ENCODE measurements at places on chromosomes 1 and 21. TPM values are rescaled to one million over a fixed set of nuclear protein-coding genes. Genes with fewer than 3 reads are reported as not detected.
A peak's percentile ranks its signal among the peaks of the same experiment; 100 is the strongest.

- no peaks in the 10 kb centered on the region for H3K36me3 ChIP-seq
- no peaks in the 10 kb centered on the region for H3K4me1 ChIP-seq
- no peak overlapping the region for H3K4me3 ChIP-seq
- DNase-seq, result no peak
- no peak overlapping the region for H3K27ac ChIP-seq
- H3K27me3 ChIP-seq, result no peaks in the 10 kb centered on the region
These were observed 246.2 kb upstream of the ADGRL2 start for GRCh38 chr1:81554534-81554933.

DNA sequence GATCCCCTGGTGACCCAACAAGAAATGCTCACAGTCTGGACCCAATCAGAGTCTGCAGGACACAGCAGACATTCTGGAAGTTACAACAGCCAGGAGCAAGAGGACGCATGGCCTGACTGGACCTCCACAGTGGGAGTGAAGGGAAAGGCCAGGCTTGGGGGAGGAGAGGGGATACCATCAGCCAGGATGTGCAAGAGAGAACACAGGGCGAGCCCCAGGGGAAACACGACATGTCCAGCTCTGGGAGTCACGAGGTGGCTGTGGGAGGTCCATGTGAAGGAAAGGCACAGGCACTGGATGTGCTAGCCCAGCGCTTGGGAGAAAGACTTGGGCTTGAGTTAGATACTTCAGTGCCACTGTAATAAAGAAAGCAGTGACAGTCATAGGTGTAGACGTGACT is 87.3 kb downstream of the HSF2BP start:
- no peak for DNase-seq
- no peaks in the 10 kb centered on the region for H3K27me3 ChIP-seq
- H3K27ac ChIP-seq, result no peak overlapping the region
- no peak overlapping the region for H3K4me3 ChIP-seq

GRCh38 chr1:182633031-182633430 is 28.8 kb upstream of the RGS16 start:
- H3K4me3 ChIP-seq, result no peak overlapping the region
- H3K4me1 ChIP-seq, result no peaks in the 10 kb centered on the region
- H3K36me3 ChIP-seq, result no peaks in the 10 kb centered on the region
- no peaks in the 10 kb centered on the region for H3K27me3 ChIP-seq

DNA sequence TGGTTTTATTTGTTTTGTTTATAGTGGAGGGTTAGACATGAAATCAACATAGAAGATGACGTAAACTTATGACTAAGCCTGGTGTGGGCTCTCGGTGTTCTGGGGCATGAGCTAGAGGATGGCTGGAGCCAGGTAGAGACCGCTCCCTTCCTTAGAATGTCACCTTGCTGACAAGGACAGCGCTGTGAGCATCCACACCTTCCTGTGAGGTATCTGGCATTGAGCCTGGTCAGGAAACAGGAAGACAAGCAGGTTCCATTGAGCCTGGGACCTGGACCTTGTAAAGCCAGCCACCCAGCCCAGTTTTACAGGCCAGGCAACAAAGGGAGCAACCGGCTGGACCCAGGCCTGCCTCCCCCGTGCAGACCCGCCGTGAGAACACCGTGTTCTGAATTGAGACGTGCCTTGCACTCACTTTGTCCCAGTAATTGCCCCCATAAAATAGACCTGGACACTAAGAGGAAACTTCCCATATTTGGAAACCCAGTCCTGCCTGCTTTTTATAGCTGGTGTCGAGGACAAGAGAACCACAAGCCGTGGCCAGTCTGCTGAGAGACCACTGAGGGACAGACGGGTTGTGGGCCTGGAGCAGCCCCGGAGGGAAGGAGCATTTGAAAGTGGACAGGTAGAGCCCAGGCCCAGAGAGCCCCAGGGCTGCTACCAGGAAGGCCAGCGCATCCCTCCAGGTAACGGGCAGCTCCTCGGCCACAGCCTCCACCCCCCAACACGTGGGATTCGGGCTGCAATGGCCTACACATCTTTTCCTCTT is 78.0 kb downstream of the PDE9A start:
- peak; percentile 60 for DNase-seq
- H3K4me3 ChIP-seq, result no peak overlapping the region
- H3K4me1 ChIP-seq, result peaks cover 13% of the 10 kb centered on the region
- peak overlapping the region; percentile 51 for H3K27ac ChIP-seq
- H3K36me3 ChIP-seq, result no peaks in the 10 kb centered on the region

DNA sequence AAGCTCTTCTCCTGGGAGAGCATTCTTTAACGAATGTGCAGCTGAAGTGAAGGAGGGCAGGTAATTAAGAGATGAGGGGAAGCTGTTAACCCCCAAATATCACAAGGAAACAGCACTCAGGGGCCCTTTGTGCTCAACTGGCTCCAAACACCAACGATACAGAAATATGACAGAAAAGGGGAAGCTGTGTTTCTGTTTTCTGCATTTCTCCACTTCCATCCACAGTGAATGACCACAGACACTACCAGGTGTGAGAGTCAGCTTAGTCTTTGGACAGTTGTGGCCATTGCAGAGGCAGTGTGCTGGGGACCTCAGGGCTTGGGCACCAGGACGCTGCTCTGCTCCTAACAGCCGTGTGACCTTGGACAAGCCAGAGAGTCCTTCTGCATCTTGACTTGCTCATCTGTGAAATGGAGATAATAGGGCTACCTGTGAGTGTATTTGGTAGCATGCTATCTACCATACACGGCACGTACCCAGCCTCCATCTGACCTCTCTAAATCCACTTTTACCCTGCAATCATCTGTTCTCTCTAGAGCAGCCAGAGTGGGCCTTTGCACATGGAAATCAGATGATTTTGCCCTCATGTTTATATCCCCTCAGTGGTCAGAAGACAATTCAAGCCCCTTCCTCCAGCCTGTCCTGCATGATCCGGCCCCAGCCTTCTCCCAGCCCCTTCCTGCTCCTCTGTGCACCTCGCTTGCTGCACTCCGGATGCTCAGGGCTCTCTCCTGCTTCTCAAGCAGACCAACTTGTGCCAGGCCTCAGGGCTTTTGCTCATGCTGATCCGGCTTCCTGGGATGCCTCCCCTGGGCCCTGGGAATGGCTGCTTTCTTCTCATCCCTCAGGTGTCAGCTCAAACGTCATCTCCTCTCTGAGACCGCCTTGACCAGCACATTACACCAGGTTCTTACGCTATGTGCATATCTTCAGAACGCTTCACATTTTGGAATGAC is 4.7 kb upstream of the TINAGL1 start:
- H3K36me3 ChIP-seq, result no peaks in the 10 kb centered on the region
- peaks cover 14% of the 10 kb centered on the region for H3K4me1 ChIP-seq
- no peak for DNase-seq
- no peak overlapping the region for H3K4me3 ChIP-seq
- no peak overlapping the region for H3K27ac ChIP-seq

DNA sequence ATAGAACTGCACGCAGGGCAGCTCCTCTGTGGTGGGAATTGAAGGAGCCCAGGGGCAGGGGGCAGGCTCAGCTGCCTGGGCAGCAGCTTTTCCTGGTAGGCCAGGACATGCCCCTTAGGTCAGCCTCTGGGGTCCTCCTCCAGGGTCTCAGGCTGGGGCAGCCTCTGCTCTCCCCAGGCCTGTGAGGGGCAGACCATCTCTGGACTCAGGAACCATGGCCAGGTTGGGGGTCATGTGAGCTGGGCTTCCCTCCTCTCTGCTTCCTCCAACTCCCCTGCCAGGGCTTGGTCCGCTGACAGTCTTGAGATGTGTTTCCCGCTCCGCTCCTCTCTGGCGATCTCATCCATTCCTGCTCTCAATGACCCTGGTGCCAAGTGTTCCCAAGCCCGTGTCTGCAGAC is 5.7 kb downstream of the C1orf210 start:
- no peaks in the 10 kb centered on the region for H3K36me3 ChIP-seq
- H3K27ac ChIP-seq, result no peak overlapping the region
- DNase-seq, result no peak
- peaks cover 8% of the 10 kb centered on the region for H3K4me1 ChIP-seq

DNA sequence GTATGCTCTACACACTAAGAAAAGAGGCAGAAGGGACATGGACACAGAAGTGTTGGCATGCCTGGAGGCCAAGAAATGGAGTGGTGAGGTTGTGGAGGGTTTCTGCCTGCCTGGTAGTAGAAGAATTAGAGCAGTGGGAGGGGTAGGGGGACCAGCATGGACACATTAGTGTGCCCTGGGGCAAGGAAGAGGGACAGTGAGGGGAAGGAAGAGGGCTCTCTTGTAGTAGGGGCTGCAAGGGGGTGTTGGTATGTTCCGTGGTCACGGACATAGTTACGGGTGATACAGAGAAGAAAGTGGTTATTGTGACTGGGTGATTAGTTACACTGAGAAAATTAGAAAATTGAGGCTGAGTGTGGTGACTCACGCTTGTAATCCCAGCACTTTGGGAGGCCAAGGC is 23.3 kb downstream of the LEMD1 start:
- H3K27me3 ChIP-seq, result no peaks in the 10 kb centered on the region
- H3K36me3 ChIP-seq, result no peaks in the 10 kb centered on the region
- no peak for DNase-seq
- H3K4me3 ChIP-seq, result no peak overlapping the region
- no peaks in the 10 kb centered on the region for H3K4me1 ChIP-seq
- no peak overlapping the region for H3K27ac ChIP-seq

- no peak overlapping the region for H3K4me3 ChIP-seq
- H3K27ac ChIP-seq, result no peak overlapping the region
- no peaks in the 10 kb centered on the region for H3K36me3 ChIP-seq
- no peaks in the 10 kb centered on the region for H3K27me3 ChIP-seq
- DNase-seq, result no peak
These were observed 4.3 kb upstream of the C1orf115 start for GRCh38 chr1:220685879-220686278.

DNA sequence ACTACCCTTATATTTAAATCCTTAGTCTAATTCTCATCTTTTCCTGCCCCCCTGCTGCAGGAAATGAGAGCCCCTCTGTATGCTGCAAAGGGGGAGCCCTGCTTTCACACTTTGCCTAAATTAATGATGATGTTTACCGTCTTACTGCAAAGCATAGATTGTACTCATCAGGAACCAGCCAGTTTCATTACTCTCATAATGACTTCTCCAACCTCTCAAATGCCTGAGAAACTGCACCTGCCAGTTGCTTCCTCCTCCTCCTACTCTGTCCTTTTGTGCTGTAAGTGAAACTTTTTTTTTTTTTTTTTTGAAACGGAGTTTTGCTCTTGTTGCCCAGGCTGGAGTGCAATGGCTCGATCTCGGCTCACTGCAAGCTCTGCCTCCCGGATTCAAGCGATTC is 101.7 kb downstream of the ADSS2 start:
- H3K36me3 ChIP-seq, result no peaks in the 10 kb centered on the region
- H3K4me3 ChIP-seq, result no peak overlapping the region
- DNase-seq, result no peak
- H3K4me1 ChIP-seq, result peaks cover 12% of the 10 kb centered on the region

GRCh38 chr1:240310226-240310925 is 218.7 kb downstream of the FMN2 start:
- H3K36me3 ChIP-seq, result no peaks in the 10 kb centered on the region
- no peak overlapping the region for H3K4me3 ChIP-seq
- no peak for DNase-seq
- H3K4me1 ChIP-seq, result peaks cover 3% of the 10 kb centered on the region
- H3K27me3 ChIP-seq, result no peaks in the 10 kb centered on the region
- no peak overlapping the region for H3K27ac ChIP-seq

Gene NECTIN4
- total RNA-seq, result 9.3 TPM

Gene DMRTA2
- total RNA-seq, result not detected

Gene GFI1
- total RNA-seq, result 7.1 TPM

Gene OR2L3
- not detected for total RNA-seq

Gene CFAP141
- total RNA-seq, result not detected

Gene ASH1L
- 38.6 TPM for total RNA-seq

All from pancreas (tissue), 10 donors.